Effector memory CD4-positive, alpha-beta T cell (primary cell): ENCODE measurements at places on chromosomes 4 and X.
A peak's percentile ranks its signal among the peaks of the same experiment; 100 is the strongest.

GRCh38 chrX:19624739-19625138 lies 109.4 kb upstream of the MAP3K15 start:
- no peak for DNase-seq

DNA sequence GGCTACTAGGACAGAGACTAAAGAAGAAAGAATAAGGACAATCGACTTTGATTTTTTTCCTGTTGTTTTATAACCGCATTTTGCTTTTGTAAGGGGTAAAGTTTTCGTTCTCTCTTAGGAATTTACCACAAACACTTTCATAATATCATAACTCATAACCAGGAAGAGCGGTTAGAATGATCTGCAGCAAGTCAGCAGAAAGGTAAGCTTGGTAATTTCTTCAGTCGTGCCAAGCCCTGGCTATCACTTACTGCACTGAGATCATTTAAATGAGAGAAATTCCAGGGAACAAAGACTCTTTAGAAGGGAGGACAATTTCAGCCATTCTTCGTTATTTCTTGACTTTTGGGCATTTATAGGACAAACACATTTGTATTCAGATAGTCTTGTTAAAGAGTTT lies 258.1 kb downstream of the UNC5C start:
- DNase-seq = no peak

DNA sequence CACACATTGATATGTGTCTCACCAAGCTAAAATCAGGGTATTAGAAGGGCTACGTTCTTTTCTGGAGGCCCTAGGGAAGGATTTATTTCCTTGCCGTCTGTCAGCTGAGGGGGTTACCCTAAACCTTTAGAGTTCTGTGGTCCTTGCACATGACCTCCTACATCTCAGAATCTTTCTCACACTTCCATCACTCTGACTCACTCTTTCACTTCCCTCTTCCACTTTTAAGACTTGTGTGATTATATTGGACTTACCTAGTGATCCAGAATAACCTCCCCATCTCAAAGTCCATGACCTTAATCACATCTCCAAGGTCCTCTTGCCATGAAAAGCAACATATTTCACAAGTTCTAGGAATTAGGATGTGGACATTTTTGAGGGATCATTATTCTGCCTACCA lies 53.6 kb upstream of the FUNDC1 start:
- DNase-seq = no peak

GRCh38 chr4:101155368-101155767 lies 192.0 kb downstream of the PPP3CA start:
- DNase-seq = no peak

DNA sequence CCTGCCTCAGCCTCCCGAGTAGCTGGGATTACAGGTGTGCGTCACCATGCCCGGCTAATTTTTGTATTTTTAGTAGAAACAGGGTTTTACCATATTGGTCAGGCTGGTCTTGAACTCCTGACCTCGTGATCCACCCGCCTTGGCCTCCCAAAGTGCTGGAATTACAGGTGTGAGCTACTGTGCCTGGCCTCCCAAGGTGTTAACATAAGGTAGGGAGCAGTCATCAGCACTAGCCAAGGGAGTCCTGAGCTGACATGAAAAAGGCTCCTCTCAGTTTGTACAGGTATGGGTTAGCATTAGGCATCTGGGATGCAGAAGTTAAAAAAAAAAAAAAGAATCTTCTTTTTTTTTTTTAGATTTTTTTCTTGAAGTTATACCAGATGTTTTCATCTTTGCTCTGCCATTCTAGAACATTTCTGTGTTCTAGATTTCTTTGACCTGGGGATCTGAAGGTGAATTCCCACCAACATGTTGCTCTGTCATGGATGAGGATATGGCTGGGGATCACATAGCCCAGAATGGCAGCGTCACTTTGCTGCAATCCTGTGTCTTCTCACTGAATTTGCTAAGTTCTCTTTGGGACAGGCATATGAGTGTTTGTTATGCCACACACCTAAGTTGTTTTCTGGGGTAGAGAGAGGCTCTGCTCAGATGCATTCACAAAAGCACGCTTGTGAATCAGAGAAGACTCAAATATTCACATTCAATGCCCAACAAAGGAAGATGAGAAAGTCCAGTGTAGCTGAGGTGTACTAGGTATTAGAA lies 24.4 kb upstream of the PLA2G12A start:
- no peak for DNase-seq

DNA sequence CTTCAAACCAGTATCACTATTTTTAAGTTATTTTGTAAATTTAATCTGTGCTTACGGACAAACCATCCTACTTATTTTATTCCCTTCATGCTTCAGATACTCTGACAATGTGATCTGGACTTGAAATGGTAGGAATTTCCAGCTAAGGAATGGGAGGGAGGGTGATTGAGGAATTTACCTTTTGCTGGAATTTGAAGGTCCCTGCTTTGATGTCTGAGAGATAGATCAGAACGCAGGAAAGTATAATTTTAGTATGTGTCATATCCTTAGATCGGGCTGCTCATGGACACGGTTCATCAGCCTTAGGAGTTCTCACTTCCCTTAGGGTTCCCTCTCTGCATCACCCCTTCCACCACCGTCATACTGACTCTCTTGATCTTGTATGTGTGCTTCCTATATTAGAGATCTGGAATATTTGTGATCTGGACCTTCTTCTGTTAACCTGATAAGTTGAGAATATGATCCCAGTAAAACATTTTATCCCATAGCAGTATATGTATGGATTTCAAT lies 16.8 kb downstream of the OCRL start:
- DNase-seq = no peak

- DNase-seq = no peak
These were observed 149.9 kb upstream of the IL15 start for GRCh38 chr4:141486375-141486997.

- DNase-seq = no peak
These were observed 16.7 kb upstream of the MCF2 start for GRCh38 chrX:139724626-139725025.

- DNase-seq = no peak
These were observed 94.2 kb downstream of the TENM3 start for GRCh38 chr4:182337366-182337765.

DNA sequence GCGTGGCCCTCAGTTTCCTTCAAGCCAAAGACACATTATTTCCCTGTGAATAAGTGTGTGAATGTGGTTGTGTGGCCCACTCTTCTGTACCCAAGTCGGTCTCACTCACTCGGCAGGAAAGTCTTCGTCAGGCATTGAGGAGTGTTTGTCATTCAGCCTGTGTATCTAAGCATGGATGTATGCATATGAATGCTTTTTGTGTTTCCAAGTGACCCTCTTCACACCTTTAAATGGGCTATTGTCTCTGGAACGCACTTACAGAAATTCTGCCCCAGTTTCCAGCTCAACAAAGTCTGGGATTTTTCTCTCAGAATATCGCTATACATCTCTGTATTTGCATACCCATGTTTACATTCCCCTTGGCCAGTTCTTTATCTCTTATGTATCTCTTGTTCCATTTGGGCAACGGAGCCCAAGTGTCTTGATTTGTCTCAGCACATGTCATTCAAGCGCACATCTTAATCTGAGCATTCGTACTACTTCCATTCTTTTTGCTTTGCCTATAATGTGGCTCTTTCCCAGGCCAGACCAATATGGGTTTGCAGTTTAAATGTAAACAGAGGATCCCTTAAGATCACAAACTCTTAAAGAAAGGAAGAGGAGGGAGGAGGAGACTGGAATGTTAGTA lies 4.8 kb downstream of the BCOR start:
- DNase-seq = no peak

DNA sequence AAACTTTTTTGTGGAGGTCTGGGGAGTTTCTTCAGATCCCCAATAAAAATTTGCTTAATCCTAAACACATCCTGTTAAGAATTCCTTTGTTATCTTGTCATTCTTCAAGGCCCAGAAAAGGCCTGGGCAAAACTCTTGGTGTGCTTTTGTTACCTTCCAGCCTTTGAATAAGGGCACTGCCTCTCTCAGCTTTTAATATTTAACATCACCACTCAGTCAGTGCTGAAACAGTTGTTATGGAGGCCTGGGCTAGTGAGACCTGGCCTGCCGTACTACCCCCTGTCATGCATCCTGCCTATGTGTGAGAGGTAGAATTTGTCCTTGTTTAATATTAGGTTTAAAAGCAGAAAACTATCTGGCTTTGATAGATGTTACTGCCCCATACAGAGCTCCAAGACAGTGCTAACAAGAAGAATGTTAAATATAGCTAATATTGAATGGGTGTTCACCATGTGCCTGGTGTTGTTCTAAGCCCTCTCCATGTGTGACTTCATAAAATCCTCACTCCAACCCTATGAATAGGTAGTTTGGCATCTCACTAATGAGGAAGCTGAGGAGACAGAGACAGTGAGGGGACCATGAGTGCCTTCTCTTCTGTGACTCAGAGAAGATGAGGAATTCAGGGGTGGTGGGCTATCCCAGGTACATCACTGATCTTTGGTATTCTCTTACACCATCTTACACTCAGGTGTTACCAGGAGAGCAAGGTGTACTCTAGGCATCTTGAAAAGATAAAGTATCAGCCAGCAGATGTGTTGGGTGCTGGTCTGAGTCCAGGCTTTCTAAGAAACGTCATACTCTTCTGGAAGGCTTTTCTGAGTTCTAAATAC lies 6.2 kb downstream of the PPP1R2C start:
- DNase-seq = no peak

DNA sequence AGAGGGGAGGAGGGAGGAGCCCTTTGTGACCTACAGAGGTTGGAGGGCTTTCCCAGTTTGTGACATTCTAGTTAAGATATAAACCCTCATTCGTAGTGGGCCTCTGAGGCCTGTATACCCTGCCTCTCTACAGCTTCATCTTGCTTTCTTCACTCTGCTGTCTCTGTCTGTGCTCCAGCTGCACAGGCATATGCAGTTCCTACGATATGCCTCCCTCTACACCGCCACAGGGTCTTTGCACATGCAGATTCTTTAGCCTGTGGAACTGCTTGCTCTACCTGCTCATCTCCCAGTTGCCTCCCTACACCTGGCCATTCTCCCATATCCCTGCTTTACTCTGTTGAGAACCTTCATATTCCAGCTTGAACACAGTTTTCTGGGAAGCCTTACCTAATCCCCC lies 38.1 kb downstream of the SLIT2 start:
- no peak for DNase-seq

GRCh38 chr4:62080431-62080830 lies 880.3 kb downstream of the ADGRL3 start:
- no peak for DNase-seq

DNA sequence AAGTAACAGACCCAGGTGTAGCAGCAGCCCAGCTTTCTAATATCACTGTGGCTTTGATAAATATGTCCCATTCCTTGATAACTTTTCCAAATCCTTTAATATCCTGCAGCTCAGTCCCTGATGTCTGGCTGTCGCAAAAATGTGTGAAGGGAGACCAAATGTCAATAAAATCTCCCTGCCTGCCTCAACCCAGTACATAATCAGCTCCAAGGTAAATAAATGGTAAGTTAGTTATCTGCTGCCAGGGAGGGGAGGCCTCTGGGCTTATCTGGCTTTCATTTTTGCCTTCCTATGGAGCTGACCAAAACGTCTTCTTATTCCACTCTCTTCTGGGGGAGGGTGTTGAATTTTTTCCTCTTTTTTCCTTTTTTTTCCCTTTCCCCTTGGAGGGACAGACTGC lies 630.6 kb downstream of the MID1IP1 start:
- DNase-seq = no peak

GRCh38 chr4:6134612-6135220 lies 65.6 kb downstream of the JAKMIP1 start:
- DNase-seq = peak; percentile 39

DNA sequence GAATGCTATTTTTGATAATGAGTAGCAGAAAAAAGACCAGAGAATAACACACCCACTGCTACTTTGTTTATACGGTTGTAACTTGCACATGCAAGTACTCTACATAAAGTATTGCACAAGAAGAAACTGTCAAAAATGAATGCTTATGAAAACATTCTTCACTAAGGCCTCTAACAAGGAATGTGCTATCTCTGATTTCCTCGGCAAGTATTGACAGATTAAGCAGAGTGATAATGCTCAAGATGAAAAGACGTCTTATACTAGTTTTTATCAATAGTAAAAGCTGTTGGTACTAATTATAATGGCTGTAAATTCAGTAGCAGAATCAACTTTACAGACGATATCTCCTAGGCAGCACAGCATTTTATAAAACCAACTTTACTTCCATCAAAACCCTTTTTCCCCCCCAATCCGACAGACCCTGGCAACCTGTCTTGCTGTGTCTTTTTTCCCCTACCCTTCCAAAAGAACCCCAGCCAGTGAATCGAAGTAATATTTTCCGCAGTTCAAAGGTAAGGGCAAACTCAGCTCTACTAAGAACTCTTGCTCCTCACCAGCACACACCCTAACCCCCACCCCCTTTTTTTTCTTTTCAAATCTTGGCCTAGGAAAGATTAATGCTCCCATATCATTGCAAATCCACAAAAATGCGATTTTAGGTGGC lies 1.5 kb downstream of the FRYL start:
- no peak for DNase-seq

- no peak for DNase-seq
These were observed 91.6 kb downstream of the ANXA10 start for GRCh38 chr4:168183717-168184571.

DNA sequence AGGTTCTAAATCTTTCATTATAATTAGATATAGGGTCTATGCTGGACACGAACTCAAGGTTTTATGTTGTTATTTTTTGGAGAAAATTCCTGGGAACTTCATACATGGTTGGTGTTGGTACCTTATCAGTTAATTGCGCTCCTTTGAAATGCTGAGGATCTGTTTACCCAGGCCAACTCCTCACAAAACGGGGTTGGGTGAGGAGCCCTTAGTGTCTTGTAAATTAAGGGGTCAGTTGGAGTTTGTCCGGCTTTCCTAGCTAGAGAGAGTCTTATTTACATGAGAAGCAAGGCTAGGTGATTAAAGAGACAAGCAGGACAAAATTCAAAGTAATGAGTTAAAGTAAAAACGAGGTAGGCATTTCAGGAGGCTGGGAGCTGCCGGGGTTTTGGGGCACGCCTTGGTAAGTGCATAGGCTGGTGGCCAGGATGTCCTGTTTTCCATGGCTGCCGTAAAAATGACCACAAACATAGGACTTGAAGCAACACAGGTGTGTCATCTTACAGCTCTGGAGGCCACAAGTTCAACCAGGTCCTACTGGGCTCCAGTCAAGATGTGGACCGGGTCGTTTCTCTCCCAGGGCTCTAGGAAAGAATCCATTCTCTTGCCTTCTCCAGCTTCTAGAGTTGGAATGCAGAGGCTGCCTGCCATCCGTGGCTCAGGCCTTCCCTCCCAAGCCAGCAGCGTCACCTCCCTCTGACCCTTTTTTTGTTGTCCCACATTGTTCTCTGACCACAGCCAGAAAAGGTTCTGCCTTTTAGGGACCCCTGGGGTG lies 19.8 kb downstream of the PSAPL1 start:
- DNase-seq = no peak

- no peak for DNase-seq
These were observed 12.6 kb downstream of the SRD5A3 start for GRCh38 chr4:55358668-55359067.
